ENCODE measurements at places on chromosomes 2 and 18.

- DNase-seq: no peak
Observed at GRCh38 chr18:34283506-34283905, 58.8 kb upstream of the NOL4 start.

GRCh38 chr2:16899958-16900357 is 234.3 kb upstream of the CYRIA start:
- no peak for DNase-seq

GRCh38 chr2:41024816-41025215 is 572.9 kb upstream of the SLC8A1 start:
- no peak for DNase-seq

DNA sequence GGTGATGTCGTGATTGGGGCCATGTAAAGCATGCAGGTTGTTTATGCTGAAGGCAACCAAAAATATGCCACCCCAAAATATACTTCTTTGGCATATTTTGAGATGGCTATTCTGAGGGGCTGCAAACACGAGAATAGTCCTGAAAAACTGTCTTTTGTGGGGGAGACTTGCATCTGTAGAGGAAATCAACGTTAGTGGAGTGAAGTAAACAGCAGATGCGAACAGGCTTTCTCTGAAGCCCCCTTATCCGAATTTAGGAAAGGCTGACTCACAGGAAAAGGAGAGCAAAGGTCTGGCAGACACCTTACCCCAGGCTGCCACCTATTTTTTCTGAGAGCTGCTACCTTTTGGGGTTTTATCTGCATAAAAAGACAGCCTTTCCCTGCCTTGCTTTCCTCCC is 44.6 kb upstream of the MSH6 start:
- DNase-seq: no peak

- no peak for DNase-seq
Observed at GRCh38 chr2:204172145-204172600, 235.6 kb downstream of the ICOS start.

GRCh38 chr18:48921305-48922225 is 29.2 kb downstream of the SMAD7 start:
- DNase-seq: no peak

DNA sequence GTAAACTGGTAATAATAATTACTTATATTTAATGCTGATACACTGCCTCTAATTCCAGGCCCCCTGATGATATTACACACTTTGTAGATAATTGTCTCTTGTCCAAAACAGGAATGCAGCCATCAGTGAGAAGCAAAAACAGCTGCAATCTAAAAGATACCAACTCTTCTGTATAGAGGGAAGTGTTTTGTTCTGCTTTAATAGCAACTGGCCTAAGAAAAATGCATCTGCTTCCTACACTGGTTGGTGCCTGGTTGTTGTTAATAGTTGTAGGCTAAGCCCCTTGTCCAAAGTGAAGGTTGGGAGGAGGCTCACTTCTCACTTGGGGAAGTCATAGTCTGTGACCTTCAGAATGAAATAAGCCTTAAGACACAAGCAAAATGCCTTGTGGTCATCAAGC is 332.0 kb downstream of the ZNF521 start:
- no peak for DNase-seq

GRCh38 chr18:68418881-68419280 is 296.0 kb downstream of the TMX3 start:
- DNase-seq: no peak

GRCh38 chr2:194819367-194819766 is 837.7 kb upstream of the SLC39A10 start:
- peak; percentile 16 for DNase-seq

DNA sequence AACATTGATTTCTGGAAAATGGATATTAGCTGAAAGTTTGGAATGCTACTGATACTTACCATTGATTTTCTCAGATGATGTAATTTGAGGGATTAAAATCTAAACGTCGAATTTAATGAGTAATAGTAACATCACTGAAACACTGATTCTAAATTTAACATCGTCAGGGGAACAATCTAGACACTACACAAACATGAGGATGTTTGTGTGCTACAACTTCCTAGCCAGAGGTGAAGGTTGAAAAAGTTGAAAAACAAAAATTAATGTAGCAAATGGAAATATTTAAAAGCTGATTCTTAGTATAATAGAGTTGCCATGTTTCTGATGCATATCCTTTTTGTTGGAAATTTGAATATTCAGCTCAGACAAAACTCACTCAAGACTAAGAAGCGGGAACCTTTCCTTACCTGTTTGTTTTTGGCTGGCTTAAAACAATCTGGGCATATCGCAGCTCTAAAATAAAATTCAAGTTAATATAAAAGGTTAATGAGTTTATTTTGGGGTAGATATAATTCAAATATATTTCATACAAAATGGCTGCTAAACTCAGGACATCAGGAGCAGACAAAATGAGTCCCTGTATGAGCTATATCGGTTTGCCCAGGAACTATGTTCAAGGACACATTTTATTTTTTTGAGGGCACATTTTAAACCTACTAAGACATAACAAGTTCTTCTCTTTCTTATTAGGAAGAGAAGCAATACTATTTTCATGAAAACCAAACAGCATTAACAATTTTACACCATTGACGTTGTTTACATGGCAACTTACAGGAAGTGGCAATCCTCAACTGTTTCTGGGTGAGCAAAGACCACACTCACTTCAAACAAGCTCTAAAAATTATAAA is 52.6 kb upstream of the PEX13 start:
- no peak for DNase-seq

DNA sequence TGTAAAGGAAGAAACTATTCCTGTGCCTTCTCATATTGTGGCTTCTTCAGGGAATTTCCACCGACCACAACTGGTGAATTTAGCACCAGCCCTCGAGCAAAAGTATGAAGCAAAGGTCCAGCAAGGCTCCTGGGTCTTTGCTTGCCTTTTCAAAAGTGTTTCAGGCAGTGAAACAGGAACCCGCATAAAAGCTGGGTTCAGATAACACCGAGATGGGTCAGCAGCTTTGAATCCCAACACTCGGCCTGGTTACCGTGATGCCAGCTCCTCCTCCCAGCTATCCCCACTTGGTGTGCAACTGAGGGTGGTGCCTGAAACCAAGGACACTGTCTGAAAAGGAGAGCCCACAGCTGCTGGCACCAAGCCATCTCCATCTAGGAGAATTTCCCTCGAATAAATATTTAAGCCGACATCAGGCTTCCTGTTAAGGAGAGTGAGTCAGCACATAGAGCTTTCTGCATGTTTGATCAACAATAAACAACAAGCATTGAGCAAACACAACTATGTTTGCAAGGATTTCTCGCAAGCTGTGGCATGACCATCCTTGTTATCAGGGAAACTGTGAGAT is 69.5 kb downstream of the ANTXR1 start:
- peak; percentile 61 for DNase-seq

- no peak for DNase-seq
Observed at GRCh38 chr2:25333981-25334380, 7.7 kb downstream of the DNMT3A start.

- DNase-seq: no peak
Observed at GRCh38 chr2:225288986-225289385, 110.5 kb upstream of the NYAP2 start.

GRCh38 chr2:219419331-219420197 is 1.4 kb downstream of the DES start:
- no peak for DNase-seq

DNA sequence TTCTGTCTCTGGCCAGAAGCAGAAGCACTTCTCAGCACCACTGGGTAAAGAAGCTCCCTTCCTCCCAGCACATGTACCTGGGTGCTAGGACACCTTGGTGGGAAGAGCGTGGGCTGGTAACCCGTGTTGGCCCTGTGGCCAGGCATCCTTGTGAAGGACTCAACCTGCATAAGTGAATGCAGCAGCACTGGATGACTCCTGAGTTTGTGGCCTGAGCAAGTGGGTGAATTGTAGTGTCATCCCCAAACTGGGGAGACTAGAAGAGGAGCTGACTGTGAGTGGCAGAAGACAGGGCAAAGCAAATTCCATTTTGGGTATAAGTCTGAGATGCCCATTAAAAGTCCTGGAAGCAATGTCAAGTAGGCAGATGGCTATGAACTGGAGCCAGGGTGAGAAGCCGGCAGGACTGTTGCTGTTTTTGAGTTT is 63.4 kb downstream of the STAT1 start:
- DNase-seq: no peak

DNA sequence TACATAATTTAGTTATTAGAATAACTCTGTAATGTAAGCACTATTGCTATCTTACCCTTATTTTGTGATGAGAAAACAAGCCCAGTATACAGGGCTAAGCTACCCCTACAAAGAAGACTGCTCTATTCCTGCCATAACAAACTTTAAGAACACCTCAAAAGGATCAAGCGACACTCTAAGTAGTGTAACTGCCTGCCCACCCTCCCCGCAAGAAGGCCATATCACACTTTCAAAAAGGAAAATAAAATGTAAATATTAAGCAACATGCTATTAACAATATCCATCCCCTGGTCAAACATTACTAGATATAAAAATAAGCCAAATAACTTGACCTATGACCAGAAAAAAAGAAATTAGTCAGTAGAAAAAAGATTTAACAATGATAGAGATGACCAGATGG is 741.7 kb upstream of the CNTNAP5 start:
- no peak for DNase-seq

GRCh38 chr2:181189951-181190350 is 209.5 kb downstream of the UBE2E3 start:
- no peak for DNase-seq

- DNase-seq: no peak
Observed at GRCh38 chr2:168530982-168531622, 75.0 kb downstream of the CERS6 start.

GRCh38 chr18:33870059-33870458 is 292.0 kb downstream of the ASXL3 start:
- no peak for DNase-seq

- no peak for DNase-seq
Observed at GRCh38 chr2:175742367-175742766, 259.7 kb downstream of the LNPK start.

- no peak for DNase-seq
Observed at GRCh38 chr2:142586693-142587580, 290.5 kb upstream of the KYNU start.

- no peak for DNase-seq
Observed at GRCh38 chr2:1493431-1494126, 80.3 kb downstream of the TPO start.

- no peak for DNase-seq
Observed at GRCh38 chr2:66429693-66430504, 5.0 kb upstream of the MEIS1 start.

GRCh38 chr2:19169134-19169768 is 189.2 kb downstream of the OSR1 start:
- DNase-seq: no peak

DNA sequence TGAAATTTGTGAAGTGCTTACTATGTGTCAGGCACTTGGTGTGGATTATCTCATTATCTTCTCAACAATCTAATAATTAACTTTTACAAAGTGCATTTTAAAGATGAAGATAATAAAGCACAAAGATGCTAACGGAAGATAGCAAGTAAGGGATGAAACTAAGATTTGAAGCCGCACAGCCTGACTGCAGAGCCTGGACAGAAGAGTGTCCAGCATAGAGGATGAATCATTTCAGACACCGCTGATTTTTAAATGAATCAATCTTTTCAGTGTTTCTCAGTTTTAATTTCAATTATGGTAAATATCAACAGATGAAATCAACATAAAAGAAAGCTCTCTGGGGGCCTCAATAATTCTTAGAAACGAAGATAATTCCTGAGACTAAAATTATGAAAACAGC is 24.5 kb upstream of the STAM2 start:
- no peak for DNase-seq

DNA sequence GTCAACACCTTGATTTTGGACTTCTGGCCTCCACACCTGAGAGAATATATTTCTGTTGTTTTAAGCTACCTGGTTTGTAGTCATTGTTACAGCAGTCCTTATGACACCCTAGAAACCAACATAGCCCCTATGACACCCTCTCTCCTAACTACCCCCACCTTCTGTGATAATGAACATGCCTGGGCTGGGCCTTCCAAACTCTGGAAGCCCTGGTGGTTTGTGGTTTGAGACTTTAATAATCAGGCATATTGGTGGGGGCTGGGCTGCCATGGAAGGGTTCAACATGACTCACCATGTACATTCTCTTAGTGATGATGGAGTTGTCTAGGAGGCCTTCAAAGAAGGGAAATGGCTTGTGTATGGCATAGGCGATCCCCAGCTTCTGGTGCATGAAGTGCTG is 3.3 kb downstream of the SP110 start:
- DNase-seq: no peak

- DNase-seq: no peak
Observed at GRCh38 chr2:54522624-54523281, 66.6 kb downstream of the SPTBN1 start.

DNA sequence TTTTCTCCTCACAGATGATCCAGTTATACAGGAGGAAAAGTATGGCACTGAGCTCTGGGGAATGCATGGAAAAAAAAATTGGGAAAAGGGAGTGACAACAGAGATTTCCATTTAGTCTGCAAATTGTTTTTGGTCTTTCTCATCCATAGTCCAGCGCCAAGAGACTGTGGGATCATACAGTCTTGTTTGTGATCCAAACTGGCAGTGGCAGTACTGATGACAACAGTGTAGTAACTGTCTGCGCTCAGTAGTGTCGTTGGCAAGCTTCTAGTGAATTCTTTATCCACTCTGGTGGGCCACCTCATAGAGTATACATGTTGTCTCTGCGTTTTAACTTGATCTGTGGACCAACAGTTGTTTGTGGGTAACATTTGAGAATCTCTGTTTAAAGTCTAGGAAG is 37.9 kb downstream of the GALNT1 start:
- no peak for DNase-seq

GRCh38 chr2:224688997-224689396 is 27.2 kb downstream of the CCDC195 start:
- no peak for DNase-seq

DNA sequence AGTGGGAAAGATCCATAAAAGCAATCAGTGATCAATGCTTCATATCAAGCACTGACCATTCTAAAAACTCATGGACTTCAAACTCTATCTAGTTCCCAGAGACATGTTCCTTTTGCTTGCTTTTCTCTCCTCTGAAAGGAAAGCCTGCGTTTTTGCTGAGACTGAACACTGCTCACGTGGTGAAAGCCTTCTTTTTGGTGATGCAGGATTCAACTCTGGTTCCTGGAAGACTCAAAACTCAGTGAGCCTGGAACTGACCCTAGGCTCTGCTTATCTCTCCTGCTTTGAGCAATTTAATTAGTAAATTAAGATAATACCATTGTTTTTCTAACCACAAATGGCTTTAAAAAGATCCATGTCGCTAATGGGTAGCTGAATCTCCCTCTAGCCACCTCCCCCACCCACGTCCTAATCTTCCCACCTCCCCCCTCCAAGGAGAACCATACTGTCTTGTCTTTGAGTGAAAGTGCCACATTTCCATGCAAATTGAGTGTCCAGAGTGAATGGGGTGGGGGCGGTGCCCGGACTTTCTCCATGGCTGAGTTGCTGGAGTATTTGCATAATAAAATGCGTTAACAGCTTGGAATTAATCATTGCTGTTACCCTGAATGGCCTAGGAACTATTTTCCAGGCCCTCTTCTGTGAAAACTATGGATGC is 130.5 kb downstream of the BCL11A start:
- no peak for DNase-seq

DNA sequence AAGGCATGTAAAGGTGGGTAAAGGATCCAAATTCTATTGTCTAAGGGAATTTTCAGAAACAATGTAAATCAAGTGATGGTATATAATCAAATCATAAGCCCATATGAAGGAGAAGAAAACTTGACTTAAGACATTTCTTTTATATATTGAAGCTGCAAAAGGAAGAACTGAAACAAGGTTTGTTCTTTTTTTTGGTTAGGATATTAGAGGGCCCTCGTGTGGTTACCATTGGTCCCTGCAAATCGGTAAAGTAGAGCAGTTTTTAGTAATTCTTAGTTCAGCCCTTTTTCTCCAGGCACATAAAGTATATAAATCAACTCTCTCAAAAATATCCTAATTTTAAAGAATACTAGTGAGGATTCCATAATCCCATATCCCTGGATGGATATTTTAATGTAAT is 105.6 kb upstream of the STK17B start:
- no peak for DNase-seq
